ENCODE measurements at places on chromosomes 12 and 14.

- DNase-seq: no peak
Measured at GRCh38 chr14:94009767-94010166, 12.7 kb downstream of the CCDC197 start.

DNA sequence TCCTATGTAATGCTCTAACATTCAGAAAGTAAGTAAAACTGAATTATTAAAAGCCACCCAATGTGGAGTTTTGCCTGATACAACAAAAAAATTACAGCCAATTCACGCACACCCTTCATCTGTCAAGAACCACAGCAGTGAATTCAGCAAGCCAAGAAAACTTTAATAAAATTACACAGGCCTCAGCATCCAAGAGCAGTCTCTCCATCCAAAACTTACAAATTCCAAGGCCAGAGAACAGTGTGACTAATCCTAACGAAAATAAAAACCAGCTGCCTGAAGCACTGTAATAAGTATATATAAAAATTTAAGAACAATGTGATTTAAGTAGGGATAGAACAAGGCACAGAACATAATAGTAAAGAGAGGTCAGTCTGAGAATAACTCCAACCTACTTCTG, 54.2 kb downstream of the SIX6 start:
- DNase-seq: no peak

DNA sequence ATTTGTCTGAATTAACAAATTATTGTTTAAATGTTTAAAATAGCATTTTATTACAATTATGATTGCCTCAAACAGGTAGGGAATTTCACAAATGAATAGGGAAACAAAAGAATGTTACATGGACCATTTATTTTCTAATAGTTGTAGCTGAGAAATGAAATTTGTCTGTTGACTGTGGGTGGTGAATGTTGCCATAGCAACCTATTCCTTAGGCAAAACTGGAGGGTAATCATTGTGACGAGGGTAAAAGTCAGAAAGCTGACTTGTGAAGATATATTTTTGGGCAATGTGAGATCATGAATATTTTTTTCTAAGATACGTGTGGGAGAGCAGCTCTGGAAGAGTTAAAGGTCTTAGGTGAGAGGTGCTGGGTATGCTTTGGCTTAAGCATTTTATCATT, 24.2 kb upstream of the CLEC14A start:
- no peak for DNase-seq

GRCh38 chr14:53064475-53064874, 88.6 kb downstream of the DDHD1 start:
- DNase-seq: no peak

GRCh38 chr14:96272777-96273473, 16.9 kb downstream of the BDKRB1 start:
- DNase-seq: no peak

DNA sequence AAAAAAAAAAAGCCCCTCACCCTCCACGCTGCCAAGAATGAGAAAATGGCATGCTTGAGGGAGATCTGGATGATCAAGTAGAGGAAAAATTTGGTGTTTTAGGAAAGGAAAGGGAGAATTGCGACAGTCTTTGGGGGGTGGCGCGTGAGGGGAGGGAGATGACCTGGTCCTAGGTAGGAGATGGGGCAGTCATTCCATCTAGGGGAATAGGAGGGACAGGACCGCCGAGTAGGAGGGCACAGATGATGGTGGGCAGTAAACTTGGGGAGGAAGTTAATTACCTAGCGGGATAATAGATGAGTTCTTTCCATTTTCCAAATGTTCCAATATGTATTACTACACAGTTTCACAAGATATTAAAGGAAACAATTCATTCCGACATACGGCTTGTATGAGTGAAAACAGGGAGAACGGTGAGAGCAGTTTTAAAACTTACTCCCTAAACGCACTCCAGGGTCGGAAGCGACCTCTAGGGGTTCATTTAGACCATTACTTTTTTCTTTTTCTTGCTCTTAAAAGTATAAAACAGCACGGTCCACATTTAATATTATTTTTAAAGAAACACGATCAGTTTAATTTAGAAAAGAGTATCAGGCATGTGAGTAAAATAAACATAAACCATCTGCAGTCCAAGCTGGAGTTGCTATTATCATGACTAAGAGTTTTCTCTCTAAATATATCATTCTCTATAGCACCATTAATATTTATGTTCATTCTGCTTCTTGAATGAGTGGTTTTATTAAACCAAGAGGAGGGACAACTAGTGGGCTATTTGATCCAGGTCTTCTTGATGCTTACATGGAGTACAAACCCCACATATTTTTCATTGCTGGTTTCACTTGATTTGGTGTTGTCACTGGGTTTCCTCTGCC, 3.0 kb upstream of the FNTB start:
- peak; percentile 55 for DNase-seq

- DNase-seq: no peak
Measured at GRCh38 chr12:50085615-50086072, 502 bp downstream of the SMARCD1 start.

DNA sequence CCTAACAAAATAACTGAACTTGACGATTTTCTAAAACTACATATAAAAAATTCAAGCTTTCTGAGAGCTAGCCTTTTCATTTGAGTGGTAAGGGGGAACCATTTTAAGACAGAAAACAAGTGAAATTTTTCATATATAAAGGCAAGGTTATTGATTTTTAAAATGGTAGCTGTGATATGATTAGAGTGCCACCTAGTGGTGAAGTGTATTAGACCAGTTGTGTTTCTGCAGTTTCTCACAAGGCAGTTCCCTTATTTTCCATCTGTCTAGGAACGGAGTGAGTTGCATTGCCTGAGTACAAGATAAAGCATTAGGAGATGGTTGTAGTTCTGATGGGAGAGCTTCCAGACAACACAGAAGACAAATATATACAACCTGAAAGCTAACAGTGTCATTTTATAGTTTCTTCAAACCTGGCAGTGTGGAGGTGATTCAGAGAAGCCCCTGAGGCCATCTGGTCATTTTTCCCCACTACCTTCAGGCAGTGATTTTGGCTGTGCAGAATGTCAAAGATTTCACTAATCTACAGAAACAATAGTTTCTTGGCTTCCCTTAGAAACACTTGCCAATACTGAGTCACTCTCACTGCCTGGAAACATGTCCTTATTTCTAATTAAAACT, 180.8 kb downstream of the C12orf50 start:
- peak; percentile 81 for DNase-seq

DNA sequence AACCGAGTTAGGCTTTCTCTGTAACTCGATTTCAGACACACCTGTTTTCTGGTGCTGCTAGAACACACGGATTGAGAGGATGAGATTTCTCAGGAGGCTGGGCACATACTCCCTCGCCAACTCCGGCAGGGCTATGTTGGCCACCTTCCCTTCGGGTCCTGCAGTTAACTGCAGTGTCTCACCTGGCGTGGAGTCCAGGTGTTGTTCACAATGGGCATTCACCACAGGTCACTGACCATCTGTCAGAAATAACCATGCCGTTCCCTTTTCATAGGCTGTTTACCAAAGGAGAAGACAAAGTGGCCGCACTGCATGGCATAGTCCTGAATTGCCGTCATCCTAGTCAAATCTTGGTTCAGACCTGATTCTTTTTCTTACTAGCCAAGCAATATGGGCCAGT, 5.5 kb upstream of the KCNH3 start:
- DNase-seq: peak; percentile 22

- DNase-seq: no peak
Measured at GRCh38 chr14:51547260-51547659, 104.5 kb upstream of the FRMD6 start.

DNA sequence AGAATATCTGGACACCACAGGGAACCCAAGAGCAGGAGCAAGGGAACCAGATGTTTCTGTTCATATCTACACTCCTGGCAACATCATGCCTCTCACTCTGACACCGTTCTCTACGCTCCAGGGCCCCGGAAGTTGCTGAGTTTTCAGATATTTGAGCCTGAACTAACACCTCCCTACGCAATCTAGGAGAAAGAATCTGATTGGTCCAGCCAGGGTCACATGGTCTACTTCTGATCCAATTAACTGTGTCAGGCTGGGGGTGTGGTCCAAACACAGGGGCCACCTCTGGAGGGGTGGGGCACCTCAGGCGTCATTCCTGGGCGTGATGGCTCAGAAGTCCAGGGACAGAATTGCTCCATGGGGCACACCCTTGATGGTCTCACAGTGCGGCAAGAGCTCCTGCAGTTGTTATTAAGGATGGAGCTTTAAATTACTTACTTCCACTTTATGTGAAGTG, 165.5 kb downstream of the PTPN11 start:
- DNase-seq: no peak

DNA sequence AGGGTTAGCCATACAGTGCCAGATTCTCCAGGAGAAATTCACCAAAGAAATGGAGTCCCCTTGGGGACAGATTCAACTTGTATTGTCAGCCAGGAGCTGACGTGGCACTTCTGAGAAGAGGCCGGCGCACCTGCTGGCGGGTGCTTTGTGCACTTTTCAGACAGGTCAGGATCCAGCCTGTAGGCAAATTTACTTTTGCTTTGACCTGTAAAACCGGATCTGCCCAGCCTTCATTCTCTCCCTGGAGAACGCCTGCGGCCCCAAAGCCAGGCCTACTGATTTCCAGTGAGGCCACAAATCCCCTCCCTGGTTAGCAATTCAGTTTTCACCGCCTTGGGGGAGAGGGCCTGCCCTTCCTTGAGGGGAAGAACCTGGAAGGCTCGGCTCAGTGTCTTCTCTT, 17.4 kb downstream of the P2RX4 start:
- DNase-seq: peak; percentile 39

GRCh38 chr12:101375573-101375972, 32.0 kb downstream of the ARL1 start:
- DNase-seq: no peak

DNA sequence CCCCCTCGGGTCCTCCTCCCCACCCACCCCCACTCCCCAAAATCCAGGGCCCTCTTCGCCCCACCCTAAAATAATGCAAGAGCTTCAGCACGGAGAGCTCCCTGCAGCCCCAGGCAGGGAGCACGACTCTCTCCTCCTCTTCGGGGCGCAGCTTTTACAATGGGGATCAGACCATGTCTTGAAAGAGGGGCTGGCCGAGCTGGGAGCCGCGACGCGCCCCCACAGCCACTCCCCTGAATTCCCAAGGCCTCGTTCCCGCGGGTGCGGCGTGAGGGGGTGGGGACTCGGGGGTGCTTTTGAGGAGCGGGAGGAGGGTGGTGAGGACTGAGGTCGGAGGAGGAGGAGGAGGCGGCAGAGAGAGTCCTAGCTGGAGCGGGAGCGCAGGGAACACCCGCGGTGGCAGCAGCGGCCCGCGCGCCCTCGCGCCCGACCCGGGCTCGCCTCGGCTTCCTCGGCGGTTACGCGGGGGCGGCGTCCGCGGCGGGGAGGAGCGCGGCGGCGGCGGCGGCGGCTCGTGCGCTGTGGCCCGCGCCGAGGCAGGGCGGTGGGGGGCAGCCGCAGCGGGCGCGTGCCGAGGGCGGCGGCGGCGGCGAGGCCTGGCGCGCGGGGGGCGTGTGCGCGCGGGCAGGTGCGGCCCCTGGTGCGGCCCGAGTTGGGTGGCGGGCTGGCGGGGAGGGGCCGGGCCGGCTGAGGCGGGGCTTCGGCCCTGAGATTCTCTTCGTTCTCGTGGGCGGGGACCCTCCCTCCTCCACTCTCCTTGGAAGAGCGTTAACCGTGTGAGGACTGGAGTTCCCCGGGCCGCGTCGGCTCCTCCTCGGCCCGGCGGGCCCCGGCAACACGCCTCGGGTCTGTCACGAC, at the start of gene ANKS1B:
TSS of gene ANKS1B (minus strand) at position 666 of the 858 bp plus-strand sequence. CDS start 699 bp downstream, outside the sequence.
- peak; percentile 35 for DNase-seq

GRCh38 chr12:124654666-124655047, 87.2 kb upstream of the NCOR2 start:
- no peak for DNase-seq

DNA sequence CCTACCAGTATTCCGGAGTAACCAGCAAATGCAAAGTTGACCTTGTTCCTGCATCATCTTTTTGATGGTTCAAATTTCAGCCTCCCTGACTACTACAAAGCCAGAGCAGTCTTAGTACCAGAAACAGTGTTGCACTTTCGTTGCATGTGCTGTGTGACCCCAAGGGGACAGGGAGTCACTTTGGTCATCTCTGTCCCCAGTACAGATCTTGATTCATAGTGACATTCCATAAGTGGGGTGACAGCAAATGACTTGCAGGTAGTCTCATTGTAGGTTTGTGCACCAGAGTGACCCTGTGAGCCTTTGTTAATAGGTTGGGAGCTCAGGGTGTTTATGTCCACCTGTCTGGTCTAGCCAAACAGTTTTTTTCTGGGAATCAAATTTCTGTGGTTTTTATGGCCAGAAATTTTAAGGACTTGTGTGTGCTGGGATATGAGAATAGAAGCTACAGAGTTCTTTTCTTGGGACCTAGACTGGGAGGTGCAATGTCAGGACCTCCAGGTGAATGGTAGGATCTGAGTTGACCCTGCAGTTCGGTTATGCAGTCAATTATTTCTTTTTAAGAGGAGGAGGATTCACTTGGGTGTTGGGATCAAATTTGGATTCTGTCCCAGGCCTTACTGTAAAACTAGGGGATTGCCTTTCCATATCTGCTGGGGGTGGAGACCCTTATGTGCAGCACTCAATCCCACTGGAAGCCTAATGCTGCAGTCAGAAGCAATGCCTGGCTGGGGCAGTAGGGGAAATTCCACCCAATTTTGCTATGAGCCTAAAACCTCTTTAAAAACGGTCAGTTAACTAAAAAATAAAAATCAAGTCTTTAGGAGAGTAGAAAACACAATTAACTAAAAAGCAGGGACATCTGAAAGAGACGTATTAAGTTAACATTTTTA, 10.1 kb downstream of the EIF5 start:
- DNase-seq: no peak

GRCh38 chr12:77314378-77315052, 249.1 kb upstream of the E2F7 start:
- DNase-seq: peak; percentile 73

DNA sequence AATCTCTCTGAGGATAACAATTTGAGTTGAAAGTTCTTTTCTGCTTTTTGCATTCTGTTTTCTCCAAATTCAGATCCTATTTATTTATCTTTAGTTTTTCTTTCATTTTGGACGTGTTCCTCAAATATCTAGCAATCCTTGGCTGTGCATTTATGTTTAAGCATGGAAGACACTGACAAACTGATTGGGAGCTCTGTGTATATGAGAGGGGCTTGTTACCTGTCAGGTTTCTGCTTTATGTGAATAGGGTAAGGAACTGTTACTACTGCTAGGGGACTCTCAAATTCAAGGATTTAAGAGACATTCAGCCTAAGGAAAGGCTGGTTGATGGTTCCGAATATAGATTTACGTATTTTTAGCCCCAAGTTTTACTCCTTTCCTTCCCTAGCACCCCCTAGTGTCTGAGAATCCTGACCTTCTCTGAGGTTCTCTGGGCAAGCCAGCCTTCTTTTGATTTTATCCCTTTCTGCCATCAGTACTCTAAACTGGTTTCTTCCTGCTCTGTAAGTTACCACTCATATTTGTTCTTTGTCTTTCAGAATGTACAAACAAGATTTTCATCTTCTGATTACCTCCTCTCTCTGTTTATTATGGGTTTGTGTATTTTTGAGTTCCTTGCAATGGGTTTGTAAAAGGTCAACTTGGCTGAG, 30.5 kb downstream of the YLPM1 start:
- DNase-seq: no peak

- no peak for DNase-seq
Measured at GRCh38 chr14:64628940-64629408, 75.2 kb upstream of the PLEKHG3 start.

All from NCI-H748 treated with DMSO at 0.1 percent for 48 hours (cell line).